Right renal cortex interstitium (tissue), 3 donors: ENCODE measurements at places on chromosomes 13 and 19.

GRCh38 chr19:38035515-38036495, 128.8 kb downstream of the SIPA1L3 start:
- DNase-seq: no peak

DNA sequence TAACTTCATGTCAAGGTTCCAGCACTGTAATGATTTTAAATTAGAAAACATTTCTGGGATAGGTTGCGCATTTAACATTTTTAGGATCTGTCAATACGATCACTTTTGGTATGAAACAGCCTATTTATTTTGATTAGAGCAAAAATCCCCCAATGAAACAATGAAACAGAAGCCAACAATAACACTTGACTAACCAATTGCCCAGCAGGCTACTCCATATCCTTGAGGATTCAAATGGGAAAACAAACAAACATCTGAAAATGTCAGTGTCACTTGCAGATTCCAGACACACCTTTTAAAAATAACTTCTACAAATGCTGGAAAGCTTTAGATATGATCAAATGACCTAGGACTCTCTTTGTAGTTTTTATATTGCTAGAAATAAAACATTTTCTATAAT, 1412.5 kb upstream of the PRR20A start:
- no peak for DNase-seq

DNA sequence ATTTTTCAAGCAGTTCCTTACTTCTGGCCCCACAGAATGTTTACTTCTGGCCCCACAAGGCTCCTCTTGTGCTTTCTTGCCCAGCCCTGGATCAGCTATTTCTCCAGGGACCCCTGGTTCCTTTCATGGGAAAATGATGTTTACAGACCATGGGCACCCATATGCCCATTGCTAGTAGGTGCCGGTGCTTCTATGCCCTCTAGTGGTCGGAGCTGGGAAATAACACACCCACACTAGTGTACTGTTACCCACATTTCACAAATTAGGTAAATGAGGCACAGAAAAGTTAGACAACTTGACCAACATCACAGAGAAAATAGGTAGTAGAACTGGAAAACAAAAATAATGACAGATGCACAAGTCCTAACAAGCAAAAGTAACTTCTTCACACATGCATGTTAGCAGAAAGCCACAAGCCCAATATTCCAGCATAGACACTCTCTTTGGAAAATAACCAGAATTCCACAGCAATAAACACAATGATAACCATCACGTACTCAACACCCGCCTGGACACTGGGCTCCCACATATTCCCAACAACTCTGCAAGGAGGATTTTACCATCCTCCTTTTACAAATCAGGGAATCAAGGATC, 1.3 kb upstream of the CEACAM6 start:
- DNase-seq: no peak

DNA sequence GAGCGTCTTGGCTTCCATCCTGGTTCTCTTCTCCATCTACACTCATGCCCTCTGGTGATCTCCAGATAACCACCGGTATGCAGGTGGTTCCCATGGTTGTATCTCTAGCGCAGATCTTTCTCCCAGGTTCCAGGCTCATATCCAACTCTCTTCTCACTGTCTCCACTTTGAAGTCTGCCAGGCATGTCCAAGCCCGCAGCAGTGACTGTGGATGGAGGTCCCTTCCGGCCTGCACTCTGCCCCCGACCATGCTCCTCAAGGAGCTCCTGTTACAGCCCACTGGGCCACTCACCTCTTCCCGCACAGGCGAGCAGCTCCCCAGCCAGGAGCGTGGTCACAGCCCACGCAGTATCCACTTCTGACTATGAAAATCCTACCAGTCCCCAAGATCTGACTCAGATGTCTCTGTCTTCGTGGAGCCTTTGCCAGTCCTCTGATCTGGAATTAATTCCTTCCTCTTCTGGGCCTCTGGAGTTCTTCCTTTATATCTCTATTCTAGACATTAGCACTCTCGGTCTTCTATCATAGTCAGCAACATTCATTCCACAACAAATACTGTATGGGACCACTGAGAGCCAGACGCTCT, 100.2 kb downstream of the TEX26 start:
- DNase-seq: no peak

GRCh38 chr19:53076984-53077383, 26.2 kb downstream of the ZNF160 start:
- peak; percentile 36 for DNase-seq

DNA sequence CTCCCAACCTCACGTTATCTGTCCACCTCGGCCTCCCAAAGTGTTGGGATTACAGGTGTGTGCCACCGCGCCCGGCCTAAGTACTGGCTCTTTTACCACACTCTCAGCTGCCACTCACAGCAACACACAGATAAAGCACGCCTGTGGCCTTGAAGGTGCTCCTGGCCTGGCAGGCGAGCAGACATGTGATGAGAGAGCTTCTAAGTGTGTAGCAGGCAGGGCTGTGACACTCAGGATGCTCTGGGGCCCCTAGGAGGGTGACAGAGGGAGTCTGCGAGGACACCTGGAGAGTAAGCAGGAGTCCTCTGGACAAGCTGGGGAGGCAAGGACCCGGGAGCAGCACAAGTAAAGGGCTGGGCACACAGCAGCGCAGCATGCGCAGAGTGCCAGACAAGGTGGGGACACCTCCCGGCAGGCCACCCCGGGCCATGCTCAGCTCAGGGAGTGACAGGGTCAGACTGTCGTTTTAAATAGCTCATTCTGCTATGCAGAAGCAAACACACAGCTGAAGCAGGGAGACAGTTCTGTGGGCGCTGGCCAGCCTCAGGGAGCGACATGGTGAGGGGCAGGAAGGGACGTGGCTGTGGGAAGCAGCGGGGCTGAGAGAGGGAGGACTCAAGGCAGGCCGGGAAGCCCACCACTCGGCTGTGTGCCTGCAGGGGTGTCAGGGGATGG, 26.5 kb downstream of the MED26 start:
- no peak for DNase-seq
